CD4-positive, alpha-beta T cell treated with Interleukin-15 for 1 hour (primary cell): ENCODE measurements at places on chromosomes 11 and 22.

DNA sequence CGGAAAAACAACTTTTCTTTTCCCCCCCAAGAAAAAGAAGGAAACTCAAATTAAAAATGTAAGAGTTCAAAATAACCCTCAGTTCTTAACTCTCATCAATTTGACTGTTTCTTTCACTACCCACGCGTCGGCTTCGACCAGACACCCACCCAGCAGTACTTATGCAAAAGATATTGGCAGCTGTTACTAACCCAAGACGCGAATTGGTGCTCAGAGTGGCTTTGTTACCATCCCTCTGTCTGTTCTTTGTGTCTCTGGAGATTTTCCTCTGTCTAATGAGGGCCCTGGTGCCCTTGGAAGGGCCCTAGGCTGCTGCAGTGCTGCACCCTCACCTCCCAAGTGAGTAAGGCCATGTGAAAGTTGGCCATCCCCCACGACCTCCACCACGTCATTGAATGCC is 180.5 kb upstream of the NECTIN1 start:
- no peak for DNase-seq

DNA sequence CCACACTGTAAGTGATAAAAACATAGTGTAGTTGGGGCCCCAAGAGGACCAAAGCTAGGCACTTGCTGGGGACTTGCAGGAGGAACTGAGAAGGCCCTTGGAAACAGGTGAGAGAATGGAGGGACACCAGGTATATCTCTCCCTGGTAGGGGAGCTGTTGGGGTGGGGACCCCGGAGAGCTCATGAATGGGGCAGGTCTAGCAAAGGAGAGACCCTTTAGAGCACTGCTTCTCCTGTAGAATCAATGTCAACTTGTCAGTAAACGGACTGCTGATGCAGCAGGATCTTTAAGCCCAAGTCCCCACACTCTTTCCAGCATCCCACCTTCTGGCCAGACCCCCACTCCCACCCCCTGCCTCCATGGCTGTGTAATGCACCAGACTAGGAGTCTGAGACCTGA is 109.6 kb upstream of the THY1 start:
- DNase-seq: no peak

DNA sequence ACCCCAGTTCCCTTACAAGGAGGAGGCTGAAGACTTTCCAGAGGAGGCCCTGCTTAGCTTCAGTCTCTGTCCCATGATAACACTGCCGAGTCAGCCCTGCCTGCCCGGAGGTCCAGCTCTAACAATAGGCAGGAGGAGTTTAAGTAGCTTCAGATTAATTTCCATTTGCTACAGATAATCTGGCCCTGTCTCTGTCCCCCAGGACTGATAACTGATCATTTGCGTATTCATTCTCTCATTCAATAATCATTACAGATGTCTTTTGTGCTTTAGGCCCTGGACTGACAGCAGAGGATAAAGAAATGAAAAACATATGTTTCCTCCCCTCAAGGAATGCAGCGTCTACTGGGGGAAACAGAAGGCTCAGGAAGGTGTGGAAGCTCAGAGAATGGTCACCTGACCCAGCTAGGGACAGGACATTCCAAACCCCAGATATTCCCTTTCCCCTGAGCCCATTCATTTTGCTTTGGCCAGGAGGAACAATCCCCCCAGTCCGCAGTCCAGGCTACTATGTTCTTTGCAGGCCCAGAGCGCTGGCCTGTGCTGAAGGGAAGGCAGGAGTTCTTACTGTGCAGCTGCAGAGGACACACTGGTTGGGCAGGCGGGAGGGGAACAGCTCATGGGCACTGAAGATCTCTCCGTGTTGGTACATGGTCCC is 20.8 kb downstream of the CHRDL2 start:
- DNase-seq: no peak

- DNase-seq: no peak
Measured at GRCh38 chr11:2777386-2777785, 77.6 kb upstream of the KCNQ1OT1 start.

DNA sequence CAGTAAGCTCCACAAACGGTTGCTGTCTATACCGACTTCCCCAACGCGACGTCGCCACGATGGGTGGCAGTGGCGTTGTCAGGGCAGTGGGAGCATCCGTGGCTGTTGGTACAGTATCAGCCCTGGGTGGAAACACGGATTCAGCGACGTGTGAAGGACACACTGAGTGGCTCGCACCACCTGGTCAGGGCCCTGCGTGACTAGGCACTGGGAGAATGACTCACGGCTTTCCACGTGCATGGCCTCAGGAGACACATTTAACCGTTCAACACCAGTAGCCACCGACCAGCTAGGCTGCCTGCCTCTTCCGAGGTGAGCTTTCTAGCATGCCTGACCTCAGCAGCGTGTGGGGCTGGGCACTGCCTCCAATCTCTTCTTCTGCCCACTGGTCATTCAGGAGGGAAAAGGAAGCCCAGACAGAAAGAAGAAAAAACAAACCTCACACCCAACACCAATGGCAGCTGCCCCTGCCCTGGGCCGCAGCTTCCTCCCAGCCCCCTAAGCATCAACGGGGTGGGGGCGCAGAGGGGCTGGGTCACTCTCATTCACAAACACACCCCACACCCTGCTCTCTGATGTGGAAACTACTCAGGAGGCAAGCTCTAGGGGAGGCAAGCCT is 59.0 kb downstream of the MYH9 start:
- peak; percentile 56 for DNase-seq

- no peak for DNase-seq
Measured at GRCh38 chr11:1227551-1228100, 4.8 kb downstream of the MUC5B start.

DNA sequence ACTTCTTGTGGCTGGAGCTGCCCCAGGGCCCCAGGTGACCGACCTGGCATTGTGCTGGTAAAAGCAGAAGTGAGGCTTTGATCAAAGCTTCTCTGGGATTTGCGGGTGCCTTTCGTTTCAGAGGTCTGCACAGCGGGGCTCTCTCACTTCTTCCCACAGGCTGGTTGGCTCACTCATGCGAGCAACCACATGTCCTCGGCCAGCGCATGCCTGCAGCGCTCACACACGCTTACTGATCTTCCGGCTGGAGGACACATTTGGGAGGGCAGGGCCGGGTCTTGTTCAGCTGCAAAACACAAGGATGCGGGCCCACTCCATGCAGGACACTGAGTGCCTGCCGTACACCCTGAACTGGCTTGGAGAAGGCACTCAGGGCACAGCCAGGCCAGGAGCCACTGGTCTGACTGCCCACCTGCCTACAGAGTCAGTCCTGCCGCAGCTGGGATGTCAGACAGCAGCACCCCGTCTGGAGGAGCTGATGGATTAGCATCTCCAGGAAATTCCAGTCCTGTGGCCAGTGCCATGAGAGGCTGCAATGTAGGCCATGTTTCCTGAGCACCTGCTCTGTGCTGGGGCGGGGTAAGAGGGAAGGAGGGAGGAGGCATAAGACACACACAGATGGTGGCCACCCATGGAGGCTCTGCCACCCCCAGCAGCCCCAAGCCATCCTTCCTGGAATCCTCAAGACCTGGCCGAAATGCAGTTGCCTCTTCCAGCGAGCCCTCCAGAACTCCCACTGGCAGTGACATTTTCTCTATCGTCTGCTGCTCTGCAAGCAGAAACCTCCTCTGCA is 1383.2 kb downstream of the BRD1 start:
- DNase-seq: no peak

DNA sequence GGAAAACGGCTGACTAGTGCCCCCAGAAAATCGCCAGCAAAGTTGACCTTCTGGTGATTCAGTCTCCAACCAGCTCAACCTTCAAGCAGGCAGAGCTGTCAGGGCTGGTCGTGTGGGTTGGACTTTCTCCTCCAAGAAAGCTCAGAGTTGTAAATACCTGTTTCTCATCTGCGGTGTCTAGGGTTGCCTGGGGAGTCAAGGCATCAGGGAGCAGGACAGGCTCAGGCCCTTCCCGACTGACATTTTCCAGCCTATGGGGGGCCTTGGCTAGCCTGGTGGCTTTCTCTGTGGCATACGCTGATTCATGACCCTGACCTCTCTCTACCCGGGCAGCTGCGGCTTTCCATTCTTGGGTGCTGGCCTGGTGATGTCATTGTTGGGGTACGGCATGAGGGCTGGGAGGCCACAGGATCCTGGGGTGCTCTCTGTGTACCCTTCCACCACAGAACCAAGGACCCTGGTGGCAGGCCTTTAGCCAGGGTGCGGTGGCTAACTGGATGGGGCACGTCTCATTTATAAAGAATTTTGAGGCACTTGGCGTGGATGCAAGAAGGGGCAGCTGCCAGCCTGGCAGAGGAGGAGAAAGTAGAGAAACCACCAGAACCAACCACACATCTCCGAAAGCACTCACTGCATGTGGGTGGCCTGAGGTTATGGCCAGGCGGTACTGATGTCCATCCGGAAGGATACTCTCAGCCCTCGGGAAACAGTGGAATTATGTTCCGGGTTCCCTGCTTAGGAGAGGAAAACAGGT is 64.9 kb downstream of the BCR start:
- no peak for DNase-seq

GRCh38 chr22:18978506-18978905 is 42.4 kb upstream of the PRODH start:
- DNase-seq: no peak

DNA sequence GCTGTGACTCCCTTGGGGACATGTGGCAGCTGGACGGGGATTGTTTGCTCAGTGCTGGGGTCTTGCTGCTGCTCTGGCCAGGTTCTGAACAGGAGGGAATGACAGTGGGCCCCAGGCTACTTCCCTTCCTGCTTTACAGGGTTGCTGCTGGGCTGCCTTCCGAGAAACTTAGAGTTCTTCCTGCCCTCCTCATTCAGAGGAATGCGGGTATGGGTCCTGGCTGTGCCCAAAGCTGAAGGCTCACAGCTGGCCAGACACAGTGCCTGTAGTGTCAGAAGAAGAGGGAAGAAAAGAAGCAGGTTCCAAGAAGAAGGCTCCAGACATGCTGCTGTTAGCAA is 108.3 kb upstream of the PARVA start:
- no peak for DNase-seq

GRCh38 chr22:46568102-46568809 is 30.8 kb upstream of the CELSR1 start:
- DNase-seq: no peak

DNA sequence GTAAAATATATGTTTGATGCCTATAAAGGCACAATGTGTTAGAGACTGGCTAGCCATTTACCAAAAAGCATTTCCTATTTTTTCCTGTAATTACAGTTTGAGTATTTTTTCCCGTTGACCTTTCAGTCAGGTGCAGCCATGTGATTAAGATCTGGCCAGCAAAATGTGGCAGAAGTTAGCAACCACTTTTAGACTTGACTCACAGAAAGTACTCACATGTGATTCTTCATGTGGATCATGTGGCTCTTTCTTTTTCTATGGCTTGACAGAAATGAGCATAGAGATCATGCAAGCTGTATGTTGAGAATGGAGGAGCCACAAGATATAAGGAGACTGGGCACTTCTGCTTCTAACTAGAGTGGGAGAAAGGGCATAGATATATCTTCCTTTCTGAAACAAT is 27.3 kb upstream of the RAB38 start:
- no peak for DNase-seq

DNA sequence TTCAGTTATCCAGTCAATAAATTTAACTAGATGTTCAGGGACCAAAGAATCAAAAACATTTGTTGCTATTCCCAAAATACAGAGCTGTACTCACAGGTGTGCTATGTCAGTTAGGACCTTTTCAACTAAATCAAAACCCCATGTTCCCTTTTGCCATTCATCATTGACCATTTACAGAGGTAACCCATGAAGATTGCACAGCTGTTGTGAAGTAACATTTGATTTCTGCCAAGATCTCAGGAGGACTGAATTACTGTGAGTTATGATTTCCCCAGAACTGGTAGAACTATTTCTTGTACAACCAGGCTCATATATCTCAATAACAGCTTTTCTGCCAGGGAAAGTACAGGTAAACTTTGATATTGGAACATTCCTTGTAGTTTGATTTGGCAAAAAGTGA is 131.1 kb upstream of the FIBIN start:
- no peak for DNase-seq

DNA sequence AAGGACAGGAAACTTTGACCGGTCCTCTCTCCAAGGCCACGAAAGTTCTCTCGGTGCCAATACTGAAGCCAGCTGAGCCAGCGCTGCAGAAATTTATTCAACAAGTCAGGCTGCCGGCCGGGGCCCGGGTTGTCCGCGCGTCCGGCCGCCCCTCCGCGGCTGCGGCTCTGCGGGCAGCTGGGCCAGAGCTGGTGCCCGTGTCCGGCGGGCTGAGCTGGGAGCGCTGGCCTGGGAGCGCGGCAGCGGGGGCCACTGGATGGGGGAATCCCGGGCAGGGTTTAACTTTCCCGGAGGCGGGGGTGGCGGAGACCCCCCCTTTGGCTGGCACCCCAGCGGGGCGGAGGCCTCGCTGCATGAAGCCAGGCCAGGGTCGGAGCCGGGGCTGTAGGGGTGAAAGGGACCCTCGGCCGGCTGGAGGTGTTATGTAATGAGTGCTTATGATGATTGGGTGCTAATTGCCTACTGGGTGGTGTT is 12.3 kb upstream of the CACNA1I start:
- DNase-seq: no peak

- no peak for DNase-seq
Measured at GRCh38 chr22:45166932-45167331, 3.2 kb downstream of the NUP50 start.

GRCh38 chr11:104926771-104927611 is 28.7 kb upstream of the CASP12 start:
- DNase-seq: no peak

DNA sequence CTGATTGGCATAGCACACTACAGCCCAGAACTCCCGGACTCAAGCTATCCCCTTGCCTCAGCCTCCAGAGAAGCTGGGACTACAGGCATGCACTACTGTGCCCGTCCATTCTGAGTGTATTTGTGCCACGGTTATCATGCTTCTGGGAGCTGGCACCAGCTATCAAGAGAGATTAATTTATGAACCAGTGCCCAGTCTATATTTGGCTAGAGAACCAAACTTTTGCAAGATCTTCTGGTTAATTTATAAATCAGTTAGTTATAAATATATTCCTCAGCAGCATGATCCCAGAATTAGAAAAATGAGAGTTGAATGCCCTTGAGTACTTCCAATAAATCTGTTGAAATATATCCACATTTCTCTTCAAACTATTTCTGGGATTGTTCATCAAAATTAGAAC is 67.5 kb upstream of the OR5AN1 start:
- no peak for DNase-seq

- DNase-seq: no peak
Measured at GRCh38 chr11:847876-848275, 5.2 kb downstream of the TSPAN4 start.

DNA sequence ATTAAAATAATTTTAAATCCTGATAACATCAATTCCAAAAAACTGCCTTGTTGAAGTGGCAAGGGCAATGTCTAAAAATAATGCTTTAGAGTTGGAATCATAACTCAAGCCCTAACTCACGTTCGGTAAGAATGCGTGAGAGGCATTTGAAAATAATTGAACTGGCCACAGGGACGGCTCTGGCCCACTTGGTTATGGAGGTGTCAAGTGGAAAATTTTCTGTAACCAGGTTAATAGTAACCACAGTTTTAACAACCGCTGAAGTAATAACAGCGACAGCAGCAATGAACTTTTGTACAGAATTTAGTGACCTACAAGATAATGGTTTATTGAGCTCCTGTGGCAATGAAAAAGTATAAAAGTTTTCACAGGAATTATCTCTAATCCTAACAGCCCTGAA is 79.4 kb downstream of the ETS1 start:
- DNase-seq: no peak
